ENCODE measurements at places on chromosomes 2 and 18. TPM values are rescaled to one million over a fixed set of nuclear protein-coding genes. Genes with fewer than 3 reads are reported as not detected.

Gene OBSL1
- 43.5 TPM for total RNA-seq

Gene KIF1A
- 5.2 TPM for total RNA-seq

Gene CSRNP3
- 34.1 TPM for total RNA-seq

Gene OSBPL1A
- total RNA-seq: 53.3 TPM

Gene METAP1D
- total RNA-seq: 29.4 TPM

Gene SCN7A
- 133 TPM for total RNA-seq

Gene TPO
- total RNA-seq: 0.74 TPM

- no peak for DNase-seq
Measured at GRCh38 chr2:80322958-80323357, 18.4 kb upstream of the LRRTM1 start.

DNA sequence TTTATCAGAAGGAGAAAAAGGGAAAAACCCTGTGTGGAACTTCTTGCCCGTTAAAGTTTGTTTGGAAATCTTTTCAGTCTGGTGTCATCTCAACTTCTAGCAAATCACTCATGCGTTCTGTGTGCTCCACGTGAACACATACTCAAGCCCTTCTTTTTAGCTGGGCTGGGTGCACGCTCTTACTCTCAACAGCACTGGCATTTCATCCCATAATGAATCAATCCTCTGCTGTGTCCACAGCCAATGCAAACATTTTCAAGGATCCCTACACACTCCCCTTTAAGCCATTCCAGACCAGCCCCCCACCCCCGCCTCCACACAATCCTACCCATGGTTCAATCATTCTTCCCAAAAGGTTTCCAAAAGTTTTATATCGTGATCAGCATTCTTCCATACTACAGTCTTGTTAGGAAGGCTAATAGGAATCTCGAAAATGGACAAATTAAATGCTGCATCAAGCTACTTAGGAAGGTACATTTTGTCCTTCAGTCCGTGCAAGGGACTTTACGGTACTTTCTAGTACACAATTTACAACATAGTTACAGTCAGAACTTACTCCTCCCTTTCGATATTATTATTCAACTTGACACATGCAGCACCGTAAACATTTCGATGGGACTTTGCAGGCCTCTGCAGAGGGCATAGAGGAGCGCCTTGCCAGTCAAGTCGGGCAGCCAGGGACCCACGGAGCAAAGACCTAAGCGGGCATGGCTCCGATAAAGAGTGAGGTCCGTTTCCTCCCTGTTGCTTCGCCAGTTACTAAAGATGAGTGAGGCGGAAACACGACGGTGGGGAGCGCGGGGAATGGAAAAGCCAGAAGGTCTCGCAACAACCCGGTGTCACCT lies 1.4 kb downstream of the PTGR3 start:
- DNase-seq: no peak

GRCh38 chr18:12747530-12748315 lies 44.9 kb downstream of the PSMG2 start:
- no peak for DNase-seq

DNA sequence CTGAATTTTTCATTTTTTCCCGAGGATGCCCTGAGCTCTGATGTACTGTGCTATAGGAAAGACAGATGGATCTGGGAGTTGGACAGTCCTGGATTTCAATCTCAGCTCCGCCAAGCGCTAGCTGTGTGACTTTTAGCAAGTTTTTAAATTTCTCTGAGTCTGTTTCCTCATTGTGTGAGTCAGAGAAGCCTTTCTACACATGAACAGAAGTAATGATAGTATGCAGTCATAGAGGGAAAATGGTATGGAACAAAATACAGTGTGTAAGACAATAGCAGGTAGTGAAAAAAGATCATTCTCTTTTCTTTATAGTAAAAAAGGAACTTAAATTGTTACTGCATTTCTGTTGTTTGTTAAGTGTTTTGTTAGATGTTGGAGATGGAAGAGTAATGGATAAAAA lies 52.4 kb upstream of the PPM1B start:
- no peak for DNase-seq

DNA sequence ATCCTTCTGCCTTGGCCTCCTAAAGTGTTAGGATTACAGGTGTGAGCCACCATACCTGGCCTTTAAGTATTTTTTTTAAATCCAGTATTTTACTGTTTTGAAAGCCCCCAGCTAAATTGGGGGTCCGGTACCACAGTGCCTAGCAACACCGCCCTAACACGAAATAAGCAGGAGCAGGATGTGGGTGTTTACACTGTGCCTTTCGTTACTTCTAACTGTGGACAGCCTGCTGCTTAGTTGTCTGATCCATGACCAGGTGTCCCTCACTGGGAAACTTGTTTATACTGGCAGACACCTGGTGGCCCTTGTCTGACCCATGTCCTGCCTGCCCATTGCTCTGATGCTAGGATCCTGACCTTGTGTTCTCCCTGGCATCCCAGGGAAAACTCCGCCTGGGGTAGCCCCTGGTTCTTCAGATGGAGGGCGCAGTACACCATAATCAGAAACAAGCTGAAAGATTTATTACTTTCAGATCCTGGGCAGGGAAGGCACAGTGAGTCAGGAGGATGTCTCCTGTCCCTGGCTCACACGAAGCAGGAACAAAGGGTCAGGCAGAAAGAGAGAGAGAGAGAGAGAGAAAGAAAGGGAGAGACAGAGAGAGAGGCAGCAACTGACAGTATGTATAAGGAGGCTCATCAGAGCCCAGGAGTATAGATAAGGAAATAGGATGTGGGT lies 55.7 kb downstream of the NCAPH start:
- no peak for DNase-seq

- no peak for DNase-seq
Measured at GRCh38 chr2:135925571-135925970, 49.3 kb upstream of the MCM6 start.

- DNase-seq: no peak
Measured at GRCh38 chr2:76760367-76760704, 761.8 kb downstream of the LRRTM4 start.

DNA sequence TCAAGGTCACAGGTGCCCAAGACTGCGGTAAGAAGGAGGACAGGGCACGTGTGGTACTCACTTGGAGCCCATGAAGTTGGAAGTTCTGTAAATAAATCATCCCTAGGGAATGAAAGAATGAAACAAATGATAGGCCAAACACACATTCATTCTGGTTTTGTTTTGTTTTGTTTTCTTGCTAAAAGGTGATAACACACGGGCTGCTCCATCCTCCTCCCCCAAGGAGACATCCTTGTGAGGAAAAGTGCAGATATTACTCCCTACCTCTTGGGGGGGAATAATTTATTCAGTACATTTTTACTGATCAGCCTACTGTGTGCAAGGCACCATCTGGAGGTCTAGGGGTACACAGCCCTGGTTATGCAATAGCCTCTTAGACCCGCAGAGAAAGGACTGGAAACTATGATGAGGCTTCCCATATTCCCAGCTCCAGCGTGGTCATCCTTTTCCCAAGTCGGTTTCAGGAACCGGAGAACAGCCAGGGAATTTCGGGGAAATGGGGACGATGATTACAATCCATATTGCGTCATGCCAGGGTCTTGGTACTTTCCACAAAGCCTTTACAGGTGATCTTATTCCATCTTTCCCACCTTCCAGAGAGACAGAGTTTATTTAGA lies 6.3 kb downstream of the RAX start:
- DNase-seq: no peak

DNA sequence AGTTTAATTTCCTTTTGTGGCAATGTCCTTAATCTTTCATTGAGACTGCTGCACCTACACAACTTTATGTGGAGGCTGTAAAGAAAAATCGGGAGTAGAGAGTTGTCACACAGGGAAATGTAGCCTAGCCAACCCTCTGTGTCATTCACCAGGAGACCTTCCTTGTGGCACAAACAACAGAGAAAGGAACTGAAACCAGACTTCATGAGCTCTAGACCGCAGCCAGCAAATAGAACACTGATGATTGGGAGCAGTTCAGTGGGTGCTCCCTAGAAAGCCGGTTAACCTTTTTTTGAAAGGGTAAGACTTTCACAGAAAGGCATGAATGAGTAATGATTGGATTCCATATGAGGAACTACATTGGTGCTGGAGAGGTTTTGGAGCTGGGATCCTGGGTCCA lies 1752.4 kb upstream of the CELF4 start:
- DNase-seq: no peak

DNA sequence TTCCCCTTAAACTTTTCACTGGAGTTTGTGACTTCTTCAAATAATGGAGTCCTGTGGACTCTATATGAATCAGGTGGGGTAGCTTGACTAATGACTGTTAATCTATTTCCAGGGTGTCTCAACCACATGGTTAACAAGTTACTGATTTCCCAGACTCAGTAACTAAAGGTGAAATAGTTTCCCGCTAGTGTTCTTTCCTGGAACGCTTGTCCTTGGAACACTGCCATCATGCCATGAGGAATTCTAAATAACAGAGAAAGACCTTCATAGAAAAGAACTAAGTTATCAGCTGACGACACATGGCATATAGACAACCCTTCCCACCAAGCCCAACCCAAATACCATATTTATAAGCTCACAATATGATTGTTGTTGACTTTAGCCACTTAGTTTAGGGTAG lies 1027.9 kb upstream of the FAM98A start:
- no peak for DNase-seq

DNA sequence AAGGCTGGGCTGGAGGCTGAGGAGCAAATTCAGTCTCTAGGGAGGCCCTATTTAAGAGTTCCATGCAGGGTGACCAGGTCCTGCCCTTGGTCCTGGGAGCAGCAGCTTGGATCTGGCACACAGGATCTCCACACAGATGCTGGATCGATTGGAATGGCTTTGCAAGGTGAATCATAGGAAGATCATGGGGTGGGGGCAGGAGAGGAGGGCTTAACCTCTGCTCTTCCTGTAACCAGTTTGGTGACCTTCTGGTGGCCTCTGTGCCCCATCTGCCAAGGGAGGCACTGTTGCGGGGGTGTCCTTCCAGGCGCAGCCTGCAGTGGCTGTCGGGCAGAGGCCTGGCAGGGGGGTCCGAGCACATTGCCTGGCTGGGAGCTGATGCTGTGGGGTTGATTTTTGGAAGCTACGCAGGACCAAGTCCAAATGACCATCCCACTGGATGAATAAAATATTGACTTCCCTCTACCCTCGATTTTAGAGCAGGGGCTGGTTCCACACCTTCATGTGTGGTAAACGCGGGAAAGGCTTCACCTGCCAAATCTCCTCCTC lies 79.7 kb downstream of the EDAR start:
- DNase-seq: no peak

- DNase-seq: no peak
Measured at GRCh38 chr2:71746946-71747501, 293.7 kb downstream of the DYSF start.

GRCh38 chr2:19580830-19581229 lies 222.4 kb upstream of the OSR1 start:
- no peak for DNase-seq

DNA sequence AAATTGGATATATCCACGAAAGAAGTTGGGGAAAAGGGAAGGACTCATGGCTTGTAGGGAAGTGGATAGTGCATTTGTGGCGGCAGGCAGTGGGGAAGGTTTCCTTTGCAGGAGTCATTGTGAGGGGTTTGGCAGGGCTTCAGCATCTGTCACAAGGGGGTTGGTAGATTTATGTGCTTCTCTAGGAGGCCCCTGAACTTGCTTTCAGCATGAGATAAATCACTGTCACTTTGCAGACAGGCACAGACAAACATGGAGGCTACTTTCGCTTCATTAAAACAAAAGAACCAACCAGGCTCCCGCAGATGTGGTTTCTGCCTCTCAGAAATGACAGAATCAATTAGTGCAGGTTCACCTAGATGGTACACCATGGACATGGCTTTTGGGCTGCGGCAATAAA lies 340.7 kb downstream of the TGIF1 start:
- no peak for DNase-seq

- DNase-seq: peak; percentile 68
Measured at GRCh38 chr2:219852626-219853025, 225.2 kb downstream of the SLC4A3 start.

DNA sequence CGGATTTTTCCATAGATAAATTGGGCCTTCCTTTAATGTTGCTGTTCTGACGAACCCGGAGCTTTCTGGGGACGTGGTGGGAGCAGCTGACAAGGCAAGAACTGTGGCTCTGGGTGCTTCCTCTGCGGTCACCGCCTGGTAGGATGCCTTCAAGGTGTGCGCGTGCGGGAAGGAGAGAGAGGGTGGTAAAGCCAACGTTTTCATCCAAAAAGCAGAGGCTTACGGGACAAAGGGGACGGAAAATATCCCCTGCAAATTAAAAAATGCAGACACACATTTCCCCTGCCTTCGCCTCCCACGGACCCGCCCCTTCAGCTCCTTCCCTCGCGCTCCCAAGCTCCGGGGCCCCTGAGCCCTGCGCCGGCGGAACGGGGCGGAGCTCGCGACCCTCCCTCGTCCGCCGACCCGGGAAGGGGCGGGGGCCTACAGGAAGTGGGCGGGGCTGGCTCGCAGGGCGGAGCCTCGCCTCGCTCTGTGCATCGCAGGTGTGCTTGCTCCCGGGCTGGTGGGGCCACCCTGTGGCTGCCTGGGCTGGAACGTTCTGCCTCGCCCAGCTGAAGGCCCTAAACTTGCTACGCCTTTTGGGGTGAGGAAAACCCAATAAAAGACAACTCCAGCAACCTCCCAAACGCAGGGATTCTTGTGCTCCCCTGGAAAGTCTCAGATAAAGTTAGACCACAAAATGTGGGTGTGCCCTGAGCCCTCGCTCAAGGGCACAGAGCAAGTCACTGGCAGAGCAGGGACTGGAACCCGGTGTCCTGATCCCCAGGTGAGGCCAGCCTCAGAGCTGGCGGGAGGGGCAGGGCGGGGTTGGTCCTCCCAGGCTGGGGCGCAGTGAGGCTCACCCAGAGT lies 25.4 kb upstream of the SLC66A3 start:
- no peak for DNase-seq

DNA sequence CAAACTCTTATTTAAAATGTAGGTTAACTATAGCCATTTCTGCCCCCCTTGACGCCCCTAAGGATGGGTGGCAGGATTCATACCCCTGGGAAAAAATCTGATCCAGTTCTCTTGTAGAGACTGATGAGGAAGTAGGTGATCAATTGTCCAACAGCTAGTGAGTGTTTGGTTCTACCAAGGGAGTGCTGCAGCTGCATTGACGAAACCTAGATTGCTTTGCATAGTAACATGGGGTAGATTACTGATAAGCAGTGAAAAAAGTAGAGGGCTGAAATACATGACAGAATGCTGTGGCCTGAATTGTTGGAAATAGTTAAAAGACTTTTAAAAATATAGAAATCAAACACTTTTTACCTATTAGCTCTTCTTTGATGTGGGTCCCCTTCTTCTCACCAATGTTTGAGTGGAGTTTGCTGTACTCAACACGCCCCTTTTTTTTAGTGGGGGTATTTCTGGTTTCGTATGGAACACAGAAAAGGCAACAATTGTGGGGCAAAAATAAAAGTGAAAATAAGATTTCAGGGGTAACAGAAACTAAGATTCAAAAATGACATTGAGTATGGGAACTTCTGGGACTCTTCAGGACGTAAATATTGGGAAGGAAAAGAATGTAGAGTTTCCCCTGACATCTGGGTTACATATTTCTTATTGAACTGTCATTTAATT lies 66.2 kb downstream of the MAIP1 start:
- no peak for DNase-seq

- no peak for DNase-seq
Measured at GRCh38 chr2:58098254-58099095, 51.9 kb downstream of the VRK2 start.

- DNase-seq: peak; percentile 26
Measured at GRCh38 chr2:212777020-212777491, 238.5 kb upstream of the ERBB4 start.

GRCh38 chr2:189551808-189552207 lies 28.8 kb downstream of the SLC40A1 start:
- DNase-seq: no peak

Data from urinary bladder (tissue), 4 donors.